GM03348 (cell line): ENCODE measurements at places on chromosomes 16 and 17.

DNA sequence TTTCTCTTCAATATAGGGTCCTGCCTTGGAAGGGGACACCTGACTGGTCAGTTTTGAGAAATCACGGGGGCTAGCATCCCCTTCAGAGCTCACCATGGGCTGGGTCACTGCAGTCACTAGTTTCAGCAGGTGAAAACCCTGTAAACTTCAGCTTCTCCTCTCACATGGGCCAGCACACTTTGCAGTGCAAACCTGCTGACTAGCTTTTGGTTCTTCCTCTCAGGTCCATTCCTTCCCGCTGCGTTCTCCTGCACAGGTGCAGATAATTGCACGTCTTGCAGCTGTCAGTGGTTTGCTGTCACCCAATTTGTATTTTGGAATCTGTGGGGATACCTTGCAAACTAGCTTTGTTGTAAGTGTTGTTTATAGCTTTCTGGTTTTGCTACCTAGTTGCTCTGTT, 95.1 kb downstream of the LYRM1 start:
- no peak for DNase-seq

DNA sequence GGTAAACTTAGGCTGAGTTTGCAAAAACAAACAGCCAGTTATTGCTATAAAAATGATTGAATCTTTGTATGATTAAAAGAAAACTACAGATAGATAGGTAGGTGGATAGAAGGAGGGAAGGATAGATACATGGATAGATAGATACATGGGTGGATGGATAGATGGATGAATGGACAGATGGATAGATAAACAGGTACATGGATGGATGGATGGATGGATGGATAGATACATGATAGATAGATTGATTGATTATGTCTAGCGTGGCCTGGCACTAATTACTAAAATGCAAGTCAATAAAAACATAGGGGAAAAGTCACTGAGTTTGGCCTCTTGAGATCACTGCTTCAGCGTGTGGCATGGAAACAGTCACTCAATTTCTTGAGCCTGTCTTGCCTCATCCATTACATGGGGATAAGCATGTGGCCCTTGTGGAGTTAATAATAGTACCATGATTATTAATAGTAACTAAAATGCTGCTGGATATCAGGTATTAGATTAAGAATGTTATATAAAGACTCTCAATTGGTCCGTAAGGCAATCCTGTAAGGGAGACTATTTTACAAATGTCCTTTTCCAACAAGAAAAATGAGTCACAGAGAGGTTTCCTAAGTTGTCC, 184.9 kb downstream of the HS3ST3A1 start:
- no peak for DNase-seq

DNA sequence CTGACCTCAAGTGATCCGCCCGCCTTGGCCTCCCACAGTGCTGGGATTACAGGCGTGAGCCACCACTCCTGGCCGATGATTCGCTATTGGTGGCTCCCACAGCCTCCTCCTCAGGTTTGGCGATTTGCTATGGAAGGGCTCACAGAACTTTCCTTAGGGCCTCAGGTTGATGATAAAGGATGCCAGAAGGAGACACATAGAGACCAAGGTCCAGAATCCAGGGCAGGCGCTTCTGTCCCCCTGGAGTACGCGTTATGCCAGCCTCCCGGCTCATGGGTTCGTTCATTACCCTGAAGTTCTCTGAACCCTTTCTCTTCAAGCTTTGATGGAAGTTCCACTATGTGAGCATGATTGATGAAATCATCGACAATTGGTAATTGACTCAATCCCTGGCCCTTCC, 19.9 kb downstream of the LGALS3BP start:
- no peak for DNase-seq

- no peak for DNase-seq
Measured at GRCh38 chr16:87235810-87236515, 81.2 kb downstream of the C16orf95 start.

- DNase-seq, result no peak
Measured at GRCh38 chr17:34222722-34223497, 32.2 kb upstream of the CCL2 start.

GRCh38 chr17:8869114-8869815, 1.8 kb upstream of the PIK3R6 start:
- DNase-seq, result no peak

DNA sequence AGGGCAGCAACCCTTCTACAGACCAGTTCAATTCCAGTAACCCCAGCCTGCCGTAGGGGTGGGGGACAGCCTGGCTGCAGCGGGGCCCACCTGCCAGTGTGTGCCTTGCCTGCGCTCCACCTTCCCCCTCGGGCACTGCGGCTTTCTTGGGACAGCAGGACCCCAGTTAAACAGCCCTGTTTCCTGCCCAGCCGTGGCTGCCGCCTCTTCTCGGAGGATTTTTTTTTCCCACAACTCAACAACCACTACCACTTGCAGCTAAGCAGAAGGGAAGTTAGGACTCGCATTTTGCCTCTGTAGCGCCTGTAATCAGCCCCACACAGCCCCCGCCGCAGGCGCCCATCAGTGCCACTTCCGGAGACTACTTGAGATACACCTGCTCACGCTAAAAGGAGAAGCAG, 76.1 kb downstream of the RAI1 start:
- no peak for DNase-seq

DNA sequence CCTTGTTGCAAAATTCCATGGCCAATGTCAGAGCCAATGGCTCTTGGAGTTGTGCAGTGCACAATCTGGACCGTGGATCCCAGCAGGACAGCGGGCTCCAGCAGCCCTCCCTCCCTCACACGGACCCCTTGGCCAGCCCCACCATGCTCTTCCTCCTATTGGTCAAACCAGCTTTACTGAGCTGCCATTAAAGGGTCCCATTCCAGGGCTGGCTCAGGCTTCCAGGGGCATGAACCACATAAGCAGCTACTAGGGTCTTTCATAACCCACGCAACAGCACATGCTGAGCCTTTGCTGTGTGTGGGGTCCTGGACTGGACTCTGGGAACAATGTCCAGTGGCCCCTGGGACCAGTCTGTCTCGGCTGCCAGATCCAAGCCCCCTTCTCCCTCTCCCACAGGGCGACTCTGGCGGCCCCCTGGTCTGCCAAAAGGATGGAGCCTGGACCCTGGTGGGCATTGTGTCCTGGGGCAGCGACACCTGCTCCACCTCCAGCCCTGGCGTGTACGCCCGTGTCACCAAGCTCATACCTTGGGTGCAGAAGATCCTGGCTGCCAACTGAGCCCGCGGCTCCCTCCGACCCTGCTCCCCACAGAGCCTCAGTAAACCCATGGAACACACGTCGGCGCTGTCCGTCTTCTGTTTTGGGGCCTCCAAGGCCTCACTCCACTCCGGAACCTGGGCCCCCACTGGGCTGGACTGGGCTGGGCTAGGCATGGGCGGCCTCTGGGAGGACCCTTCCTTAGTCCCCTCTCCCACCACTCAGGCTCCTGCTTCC, 5.7 kb downstream of the CTRB1 start:
- no peak for DNase-seq

- DNase-seq, result no peak
Measured at GRCh38 chr16:85047867-85048455, 20.4 kb downstream of the KIAA0513 start.

GRCh38 chr16:48133455-48134211, 22.2 kb downstream of the ABCC12 start:
- DNase-seq, result no peak

DNA sequence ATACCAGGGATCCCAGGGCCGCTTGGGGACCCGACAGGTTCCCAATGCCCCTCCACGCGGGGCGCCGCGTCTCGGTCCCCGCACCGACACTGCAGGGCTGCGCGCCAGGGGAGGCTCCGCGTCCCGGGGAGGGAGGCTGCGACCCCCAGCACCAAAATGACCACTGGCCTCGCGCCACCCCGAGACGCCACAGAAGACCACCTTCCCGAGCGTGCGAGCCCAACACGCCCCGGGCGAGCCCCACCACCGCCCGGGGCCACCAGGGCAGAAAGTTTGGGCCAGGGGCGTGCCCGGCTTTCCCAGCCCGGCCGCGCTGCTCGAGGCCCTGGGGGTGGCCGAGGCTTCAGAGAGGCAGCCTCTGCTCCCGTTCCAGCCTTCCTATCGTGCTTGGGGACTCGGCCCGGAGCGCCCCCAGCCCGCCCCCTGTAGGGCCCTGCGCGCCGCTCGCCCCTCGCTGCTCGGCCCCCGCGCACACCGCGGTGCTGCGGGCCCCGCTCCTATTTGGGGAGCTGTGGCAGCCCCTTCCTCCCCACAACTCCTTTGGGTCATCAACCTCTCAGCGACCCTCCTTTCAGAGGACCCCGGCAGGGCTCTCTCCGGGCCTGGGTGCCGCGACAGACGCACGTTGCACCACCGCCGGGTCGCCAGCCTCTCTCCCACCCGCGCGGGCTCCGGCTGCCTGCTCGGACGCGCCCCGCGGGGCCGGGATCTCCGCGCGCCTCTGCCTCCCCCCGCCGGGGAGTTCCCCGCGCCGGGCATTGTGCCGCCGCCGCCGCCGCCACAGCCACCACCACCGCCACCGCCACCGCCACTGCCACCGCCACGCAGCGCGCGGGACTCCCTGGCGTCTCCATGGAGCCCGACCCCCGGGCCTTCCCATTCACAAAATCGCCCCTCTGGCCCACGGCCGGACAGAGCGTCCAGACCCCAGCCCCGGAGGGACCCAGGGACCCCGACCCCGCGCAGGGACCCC, 892 bp downstream of the RBFOX3 start:
- DNase-seq, result no peak

- no peak for DNase-seq
Measured at GRCh38 chr16:25575363-25575762, 116.4 kb upstream of the HS3ST4 start.

DNA sequence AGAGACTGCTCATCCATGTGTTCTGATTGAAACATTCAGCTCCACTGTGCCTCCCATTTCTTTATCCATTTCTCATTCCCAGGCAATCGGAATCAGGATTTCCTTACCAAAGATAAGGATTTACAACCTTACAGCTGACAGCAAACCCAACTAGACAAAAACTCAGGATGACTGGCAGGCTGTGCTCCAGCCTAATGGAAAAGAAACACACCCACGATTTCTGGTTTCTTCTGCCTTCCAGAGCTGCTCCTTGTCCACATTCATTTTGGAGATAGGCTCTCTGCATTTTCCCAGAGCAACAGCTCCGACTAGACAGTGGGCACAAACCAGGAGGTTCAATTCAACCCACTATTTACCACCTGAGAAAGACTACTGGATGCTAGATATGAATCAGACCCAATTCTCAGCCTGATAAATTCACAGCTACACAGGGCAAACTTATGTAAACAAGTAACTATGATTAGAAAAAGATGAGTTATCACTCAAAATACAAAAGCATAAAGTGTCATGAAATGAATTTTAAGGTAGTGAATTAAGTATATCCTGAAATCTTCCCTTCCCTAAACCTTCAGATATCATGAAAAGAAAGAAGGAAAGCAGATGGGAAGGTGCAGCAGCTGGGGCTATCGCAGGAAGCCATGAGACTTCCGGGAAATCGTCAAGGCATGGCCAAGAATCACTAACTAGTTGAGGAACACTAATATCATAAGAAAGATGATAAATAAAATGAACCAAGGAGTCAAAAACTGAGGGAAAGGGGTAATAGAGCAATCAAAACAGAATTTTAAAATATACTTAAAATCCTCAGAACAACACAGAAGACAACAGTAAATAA, 44.8 kb upstream of the CLEC18B start:
- DNase-seq, result no peak

- no peak for DNase-seq
Measured at GRCh38 chr16:84053237-84053636, 10.6 kb upstream of the SLC38A8 start.

DNA sequence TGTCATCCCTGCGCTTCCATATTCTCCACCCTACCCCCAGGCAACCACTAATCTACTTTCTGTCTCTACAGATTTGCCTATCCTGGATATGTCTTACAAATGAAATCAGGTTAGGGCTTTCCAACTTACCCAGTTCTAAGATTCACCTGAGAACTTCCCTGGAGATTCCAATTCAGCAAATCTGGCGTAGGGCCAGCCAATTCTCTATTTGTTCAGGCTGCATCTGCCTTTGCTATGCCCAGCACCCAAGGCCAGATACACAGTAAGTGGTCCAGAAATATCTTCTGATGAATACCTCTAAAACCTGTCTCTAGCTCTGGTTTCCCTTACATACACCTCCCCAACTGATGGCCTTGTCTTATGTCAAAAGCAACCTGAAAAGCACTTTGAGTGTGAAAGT, 10.4 kb upstream of the CTCF start:
- no peak for DNase-seq

GRCh38 chr16:64092271-64092670, 1029.6 kb downstream of the CDH11 start:
- DNase-seq, result peak; percentile 55

GRCh38 chr17:76530811-76531485, 6.6 kb downstream of the CYGB start:
- DNase-seq, result no peak

DNA sequence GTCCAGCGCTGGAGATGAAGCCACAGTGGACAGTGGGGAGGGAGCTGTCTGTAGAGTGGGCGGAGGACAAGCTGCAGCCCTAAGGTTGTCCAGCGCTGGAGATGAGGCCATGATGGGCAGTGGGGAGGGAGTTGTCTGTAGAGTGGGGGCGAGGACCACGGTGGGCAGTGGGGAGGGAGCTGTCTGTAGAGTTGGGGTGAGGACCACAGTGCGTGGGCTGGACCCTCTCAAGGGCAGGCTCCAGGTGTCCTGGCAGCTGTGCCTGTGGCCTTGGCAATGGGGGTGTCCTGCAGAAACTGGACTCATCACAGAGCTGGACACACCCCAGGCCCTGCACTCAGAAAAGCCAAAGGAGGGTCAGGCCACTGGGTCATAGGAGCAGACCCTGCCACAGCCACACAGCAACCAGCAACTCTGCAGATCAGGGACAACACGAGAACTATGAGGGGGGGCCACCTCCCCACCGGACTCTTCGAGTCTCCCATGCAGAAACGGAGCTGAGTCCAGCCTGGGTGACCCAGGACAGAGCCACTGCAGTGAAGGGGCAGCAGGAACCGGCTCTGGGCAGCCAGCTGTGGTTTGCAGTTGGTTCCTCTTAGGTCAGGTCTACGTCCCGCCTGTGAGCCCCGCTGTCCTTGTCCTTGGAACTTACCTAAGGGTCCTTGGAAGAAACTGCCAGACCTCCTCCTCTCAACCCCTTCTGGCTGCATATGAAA, 33.4 kb upstream of the CBFA2T3 start:
- DNase-seq, result no peak

DNA sequence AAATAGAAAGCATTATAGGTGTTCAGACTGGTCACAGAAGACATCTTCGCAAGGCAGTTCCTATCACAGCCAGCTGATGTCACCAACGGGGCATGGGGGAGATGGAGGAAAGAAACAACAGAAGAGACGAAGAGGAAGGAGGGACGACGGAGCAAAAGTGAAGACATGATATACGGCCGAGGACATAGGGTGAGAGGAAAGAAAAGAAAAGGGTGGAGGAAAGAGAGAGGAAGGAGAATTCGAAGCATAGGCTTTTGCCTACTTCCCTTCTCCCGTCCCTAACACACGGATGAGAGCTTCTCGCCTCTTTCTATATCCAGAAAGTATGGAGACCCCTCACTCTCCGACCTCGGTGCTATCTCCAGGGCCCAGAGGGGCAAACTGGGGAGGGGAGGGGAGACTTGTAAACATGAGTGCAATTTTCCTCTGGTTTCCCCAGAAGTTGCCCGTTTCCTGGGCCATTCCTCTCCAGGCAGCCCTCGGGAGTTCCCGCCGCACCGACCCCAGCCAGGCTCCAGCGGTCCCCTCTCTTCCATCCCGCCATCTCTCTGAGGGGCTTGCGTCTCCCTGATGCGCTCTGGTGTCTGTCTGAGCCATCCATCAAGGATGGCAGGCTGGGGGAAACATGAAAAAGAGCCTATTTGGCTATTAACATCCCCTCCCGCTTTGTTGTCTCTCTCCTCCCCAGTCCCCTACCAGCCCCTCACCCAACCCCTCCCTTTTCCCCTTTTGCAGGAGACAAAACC, 26.0 kb downstream of the COPZ2 start:
- peak; percentile 66 for DNase-seq
